Activated T-cell treated with anti-CD3 and anti-CD28 coated beads, Interleukin-2, amount 50 U/mL, for 4 hours (primary cell): ENCODE measurements at places on chromosomes 5 and 9. TPM values are rescaled to one million over a fixed set of nuclear protein-coding genes. Genes with fewer than 3 reads are reported as not detected.

- no peak for DNase-seq
Observed at GRCh38 chr9:131029574-131029952, 20.6 kb downstream of the LAMC3 start.

- DNase-seq = no peak
Observed at GRCh38 chr9:13863112-13863511, 450.8 kb downstream of the NFIB start.

DNA sequence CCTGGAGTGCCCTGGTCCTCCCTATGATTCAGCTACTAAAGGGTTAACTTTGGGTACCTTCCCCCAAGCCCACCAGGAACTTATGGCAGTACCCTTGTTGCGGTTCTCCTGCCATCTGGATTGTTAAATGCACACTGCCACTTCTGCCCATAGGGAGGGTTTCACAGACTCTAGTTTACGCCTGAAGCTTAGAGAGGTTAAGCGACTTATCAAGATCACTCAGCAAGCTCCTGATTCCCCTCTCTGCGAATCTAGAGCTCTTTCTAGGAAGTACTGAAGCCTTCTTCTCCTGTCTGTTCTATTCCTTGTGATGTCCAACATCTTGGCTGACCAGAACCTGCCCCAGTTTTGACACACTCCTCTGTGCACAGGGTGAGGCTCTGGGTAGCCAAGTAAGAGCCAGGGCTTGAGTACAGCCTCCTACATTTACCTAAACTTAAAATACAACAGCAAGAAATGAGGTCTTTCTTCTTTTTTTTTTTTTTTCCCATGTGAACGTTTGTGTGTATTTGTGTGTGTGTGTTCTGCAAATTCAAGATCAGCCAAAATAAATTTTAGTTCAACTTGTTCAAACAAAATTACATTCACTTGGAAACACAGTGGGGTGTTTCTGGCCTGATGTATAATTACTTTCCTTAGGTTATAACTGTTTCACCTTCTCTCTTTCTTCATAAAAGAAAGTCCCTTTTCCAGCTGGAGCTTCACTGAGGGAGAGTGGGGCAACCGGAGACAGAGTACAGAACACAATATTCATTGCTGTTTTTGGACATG is 28.7 kb upstream of the KLF4 start:
- DNase-seq = no peak

- DNase-seq = no peak
Observed at GRCh38 chr5:155070781-155071180, 57.2 kb downstream of the KIF4B start.

DNA sequence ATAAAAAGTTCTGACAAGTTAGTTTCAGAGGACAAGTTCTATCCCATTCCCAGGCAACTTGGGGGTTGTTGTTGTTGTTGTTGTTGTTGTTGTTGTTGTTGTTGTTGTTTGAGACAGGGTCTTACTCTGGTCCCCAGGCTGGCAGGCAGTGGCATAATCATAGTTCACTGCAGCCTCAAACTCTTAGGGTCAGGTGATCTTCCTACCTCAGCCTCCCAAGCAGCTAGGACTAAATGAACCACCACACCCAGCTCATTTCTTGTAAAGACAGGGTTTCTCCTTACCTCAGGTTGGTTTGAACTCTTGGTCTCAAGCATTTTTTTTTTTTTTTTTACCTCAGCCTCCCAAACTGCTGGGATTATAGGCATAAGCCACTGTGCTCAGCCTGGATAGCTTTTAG is 15.3 kb downstream of the PPP1R2B start:
- no peak for DNase-seq

Gene TRIP13
- 21.5 TPM for total RNA-seq

DNA sequence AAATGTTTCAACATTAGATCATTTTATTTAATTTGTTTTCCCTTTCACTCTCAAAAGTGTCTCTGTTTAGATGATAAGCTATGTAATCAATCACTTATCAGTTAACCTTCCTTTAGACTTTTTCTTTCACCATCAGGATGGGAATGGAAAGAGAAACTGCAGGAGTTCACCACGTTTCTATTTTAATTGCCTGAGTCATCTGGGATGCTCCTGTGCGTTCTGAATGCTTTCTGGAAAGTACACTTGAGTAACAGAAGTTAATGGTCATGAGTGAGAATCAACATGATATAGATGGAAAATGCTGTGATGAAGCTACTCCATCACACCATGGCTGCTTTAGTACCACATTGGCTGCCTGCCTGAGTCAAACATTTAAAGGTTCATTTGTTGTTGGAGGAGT is 783.3 kb upstream of the CDH9 start:
- DNase-seq = no peak
